ENCODE measurements at places on chromosomes 2 and 18.

GRCh38 chr18:62720766-62721613 lies 5.6 kb downstream of the PHLPP1 start:
- no peak for DNase-seq

- no peak for DNase-seq
Measured at GRCh38 chr2:36490749-36491148, 107.2 kb downstream of the FEZ2 start.

DNA sequence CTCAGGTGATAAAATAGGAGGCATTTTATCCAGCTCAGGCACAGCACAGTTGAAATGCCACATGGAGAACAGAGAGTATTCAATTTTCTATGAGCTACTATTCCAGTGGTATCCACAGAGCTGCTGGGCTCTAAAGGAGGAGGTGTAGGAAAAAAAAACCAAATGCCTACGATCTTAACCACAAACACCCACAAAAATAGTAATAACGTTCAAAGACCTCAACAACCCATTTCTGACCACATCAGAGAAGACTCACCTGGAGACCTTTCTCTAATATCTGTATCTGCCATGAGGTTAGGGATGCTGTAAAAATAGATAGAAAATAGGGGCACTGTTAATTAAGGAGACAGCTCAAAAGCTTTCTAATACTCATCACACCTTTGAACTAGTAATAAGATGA lies 294.6 kb upstream of the PARD3B start:
- DNase-seq = no peak

GRCh38 chr2:71379086-71379485 lies 47.5 kb downstream of the ZNF638 start:
- DNase-seq = no peak

DNA sequence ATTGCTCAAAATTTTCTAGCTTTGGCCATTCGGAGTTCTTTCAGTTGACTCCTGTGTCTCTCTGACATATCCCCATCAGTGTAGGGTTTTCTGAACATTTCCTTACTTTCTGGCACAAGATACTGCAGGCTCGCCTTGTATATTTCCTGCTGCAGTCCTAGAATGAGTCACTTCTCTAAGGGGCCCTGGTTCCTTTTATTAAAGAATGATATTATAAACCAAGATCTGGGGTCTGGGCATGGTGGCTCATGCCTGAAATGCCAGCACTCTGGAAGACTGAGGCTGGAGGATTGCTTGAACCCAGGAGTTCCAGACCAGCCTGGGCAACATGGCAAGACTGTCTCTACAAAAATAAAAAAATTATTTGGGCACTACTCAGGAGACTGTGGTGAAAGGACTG lies 3.0 kb upstream of the RPL37A start:
- no peak for DNase-seq

DNA sequence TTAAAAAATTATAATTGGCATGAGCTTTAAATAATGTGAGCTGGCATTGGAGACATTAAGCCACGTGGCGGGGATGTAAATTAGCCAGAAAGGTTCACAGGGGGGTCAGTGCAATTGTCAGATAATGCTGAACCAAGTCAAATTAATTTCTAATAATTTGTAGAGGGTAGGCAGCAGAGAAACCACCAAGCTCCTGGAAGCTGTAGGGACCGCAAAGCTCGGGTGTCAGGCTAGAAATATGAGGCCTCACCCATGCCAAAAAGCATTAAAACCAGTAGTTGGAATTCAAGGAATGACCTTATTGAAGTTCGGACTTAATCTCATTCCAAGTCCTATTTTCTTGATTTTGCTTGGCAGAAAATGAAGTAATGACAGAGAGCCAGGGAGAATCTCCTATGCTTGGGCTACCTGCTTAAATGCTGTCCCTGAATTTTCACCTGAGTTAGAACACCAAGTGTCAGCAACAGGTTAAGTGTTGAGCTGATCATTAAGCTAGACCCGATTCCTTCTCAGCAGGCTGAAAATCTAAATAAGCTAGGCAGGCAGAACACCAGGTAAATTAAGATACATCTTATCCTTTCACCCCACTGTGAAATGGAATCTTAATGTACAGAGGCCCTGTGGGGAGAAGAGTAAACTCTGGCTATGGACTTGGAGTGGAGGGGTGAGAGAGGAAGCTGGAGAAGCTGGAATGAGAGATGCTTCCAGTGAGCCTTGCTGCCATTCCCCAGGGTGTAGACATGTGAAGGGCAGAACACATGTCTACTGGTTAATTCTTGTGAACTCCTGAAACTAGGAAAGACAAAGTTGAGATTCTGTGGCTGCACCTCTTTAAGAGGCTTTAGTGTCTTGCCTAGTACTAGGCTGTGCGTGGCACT lies 520.0 kb downstream of the SLC4A3 start:
- DNase-seq = no peak

- DNase-seq = no peak
Measured at GRCh38 chr2:171383134-171383533, 50.7 kb downstream of the METTL8 start.

- no peak for DNase-seq
Measured at GRCh38 chr18:54020966-54021365, 203.5 kb downstream of the MBD2 start.

DNA sequence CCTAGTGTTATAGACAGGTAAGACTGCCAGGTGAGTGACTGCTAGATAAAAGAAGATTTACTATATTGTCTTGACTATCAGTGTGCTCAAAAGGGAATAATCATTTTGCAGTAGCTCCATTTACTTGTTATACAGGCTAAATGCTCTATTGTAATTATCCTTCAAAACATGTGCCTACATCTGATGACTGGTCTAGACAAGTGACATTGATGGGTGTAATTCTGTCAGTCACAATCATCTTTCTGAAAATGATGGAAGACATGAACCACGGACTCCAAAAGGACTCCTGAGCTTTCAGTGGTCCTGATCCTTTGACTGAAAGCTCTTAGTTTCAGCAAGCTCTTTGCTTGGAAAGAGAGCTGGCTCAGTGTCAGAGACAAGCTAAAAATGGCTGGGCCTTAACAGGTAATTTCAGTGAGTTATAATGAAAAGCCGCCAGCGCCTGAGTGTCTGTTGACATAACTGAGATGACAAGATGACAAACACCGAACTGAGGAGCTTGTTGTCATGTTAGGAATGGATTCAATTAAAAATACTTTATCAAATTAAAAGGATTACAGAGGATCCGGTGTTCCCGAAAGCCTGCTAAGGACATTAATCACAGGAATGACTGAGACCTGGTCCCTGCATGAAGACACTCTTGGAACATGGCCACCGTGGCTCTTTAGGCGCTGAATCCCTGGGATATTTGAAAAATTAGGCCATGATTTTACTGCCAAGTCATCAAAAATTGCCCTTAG lies 141.7 kb downstream of the CMPK2 start:
- no peak for DNase-seq

- no peak for DNase-seq
Measured at GRCh38 chr2:82339805-82340204, 2035.3 kb upstream of the LRRTM1 start.

DNA sequence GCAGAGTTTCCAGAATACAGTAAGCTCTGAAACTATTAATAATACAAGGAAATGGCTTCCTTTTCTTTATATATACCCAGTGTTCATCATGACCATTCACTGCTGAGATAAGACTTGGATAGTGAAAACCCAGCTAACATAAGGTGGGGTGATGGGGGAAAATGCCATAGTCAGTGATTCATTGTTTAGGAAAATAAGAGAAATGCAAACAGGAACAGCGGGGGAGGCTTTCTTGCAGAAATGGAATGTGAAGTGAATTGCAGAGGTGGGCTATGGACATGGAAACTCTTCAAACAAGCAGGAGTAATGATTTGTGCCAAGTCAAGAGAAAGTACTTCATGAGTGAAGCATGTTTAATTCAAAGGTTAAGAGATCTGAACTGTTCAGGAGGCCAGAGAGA lies 519.4 kb downstream of the TDRD15 start:
- DNase-seq = no peak

DNA sequence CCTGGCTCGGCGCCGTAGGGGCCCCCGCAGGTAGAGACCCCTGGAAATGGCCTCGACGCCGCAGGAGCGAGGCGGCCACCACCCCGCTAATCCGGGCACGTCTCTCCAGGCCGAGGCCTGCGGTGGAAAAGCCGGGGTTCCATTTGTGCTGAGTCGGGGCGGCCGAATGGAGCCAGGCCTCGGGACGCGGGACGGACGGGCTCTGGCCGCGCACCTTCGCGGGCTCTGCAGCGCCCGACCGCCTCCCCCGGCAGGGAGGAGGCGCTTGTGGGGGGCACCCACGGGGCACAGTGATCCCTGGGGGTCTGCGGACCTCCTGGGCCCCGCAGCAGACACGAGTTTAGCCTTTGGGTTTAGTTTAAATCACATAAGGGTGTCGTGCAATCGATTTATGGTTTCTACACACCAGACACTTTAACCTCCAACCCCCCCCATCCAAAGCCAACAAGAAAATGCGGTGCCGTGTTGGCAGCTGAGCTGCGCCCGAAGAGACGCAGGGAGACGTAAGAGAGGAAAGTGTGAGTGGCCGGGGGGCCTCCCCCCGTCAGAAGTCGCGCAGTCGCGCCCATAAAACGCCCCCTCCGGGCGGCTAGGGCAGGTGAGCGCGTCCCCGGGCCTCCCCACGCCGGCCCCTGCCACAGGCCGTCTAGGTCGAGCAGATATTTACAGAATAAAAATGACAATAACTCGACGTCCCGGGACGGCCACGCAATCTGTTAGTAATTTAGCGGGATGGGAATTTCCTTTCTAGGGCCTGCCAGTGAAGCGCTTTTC lies 1.0 kb upstream of the NFATC1 start:
- peak; percentile 41 for DNase-seq

- DNase-seq = no peak
Measured at GRCh38 chr2:18432999-18433398, 127.5 kb downstream of the RDH14 start.
